Activated CD4-positive, CD25-positive, alpha-beta regulatory T cell treated with anti-CD3 and anti-CD28 coated beads, Interleukin-2, amount 50 U/mL, for 16 hours (primary cell): ENCODE measurements at places on chromosomes 7 and 10.

GRCh38 chr7:23852135-23852534 is 142.1 kb downstream of the STK31 start:
- no peak for DNase-seq

DNA sequence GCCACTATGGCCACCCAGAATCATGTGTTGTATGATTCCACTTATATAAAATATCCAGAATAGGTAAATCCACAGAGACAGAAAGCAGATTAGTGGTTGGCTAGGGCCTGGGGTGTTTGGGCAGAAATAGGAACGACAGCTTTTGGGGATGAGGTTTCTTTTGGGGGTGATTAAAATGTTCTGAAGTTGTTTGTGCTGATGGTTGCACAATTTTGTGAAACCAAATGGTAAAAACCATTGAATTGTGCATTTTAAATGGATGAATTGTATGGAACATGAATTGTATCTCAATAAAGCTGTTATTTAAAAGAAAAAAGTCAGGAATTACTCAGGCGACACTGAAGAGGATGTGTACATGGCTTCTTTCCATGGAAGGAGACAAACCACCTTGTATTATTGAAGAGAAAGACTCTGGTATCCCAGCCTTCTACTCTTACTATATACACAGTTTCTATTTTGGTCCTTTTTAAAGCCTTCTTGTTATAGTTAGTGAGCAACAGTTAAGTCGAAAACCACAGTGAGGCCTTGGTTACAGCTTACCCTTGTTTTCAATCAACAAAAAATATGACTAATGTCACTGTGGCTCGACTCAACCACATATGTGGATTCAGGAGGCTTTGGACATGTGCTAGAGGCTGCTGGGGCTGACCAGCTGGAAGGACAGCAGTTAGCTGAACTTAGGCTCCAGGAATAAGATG is 57.1 kb upstream of the KMT2E start:
- no peak for DNase-seq

DNA sequence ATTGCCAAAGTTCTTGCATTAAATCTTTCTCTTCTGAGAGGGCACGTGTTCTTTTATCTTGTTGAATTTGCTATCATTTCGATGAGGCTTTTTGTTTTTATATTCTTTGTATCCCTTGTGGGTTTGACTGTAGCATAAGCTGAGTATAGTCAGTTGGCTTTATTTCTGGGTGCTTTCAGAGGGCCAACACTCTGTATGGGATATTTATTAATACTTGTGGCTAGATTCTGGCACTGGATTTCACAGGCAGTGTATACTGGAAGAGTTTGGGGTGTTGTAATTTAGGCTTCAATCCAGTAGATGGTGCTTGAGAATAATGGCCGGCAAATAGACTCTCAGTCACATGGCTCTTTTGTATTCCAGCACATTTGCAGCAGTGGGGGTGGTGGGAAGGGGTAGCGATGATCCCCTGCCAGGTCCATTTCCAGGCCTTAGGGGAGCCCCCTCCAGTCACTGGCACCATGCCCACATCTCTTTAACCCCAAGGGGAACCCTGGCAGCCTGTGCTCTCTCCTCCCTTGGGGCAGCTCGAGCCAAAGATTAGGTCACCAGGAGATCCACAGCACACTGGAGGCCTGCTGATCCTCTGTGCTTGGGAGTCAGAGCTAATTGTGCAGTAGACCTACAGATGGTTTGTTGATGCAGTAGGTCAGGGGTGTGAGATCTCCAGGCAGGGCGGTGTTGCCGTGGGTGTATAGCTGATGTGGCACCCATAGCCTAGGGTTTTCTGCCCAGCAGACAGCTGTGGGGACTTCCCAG is 81.8 kb downstream of the PTPN20 start:
- DNase-seq = no peak

GRCh38 chr7:70654979-70655378 is 477.0 kb upstream of the GALNT17 start:
- no peak for DNase-seq

DNA sequence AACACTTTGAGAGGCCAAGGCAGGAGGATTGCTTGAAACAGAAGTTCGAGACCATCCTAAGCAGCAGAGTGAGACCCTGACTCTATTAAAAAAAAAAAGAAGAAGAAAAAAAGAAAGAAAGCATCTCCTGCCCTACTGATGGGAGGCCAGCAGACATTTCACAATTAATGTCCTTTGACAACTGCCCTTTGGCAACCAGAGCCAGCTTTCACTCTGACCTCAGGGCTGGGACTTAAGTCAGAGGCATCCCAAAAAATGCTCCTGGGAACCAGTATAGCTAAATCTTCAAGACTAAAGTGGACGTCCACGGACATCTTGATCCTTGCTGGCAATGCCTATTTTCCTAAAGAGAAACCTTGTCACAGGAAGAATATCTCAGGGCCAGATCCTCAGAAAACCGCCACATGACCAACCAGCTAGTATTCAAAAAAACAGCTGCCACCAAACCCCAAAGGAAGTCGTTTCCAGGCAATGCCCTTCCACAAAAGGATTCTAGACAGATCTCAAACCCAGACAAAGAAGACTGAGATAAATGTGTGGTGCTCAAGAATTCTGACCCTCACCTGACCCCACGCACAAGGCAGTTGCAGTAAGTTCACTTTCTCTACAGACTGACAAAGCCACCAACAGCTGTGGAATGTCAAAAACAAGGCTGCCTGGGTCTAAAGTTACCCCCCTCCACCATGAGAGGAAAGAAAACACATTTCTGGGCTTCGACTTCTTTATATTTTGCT is 18.4 kb downstream of the GFRA1 start:
- DNase-seq = no peak

DNA sequence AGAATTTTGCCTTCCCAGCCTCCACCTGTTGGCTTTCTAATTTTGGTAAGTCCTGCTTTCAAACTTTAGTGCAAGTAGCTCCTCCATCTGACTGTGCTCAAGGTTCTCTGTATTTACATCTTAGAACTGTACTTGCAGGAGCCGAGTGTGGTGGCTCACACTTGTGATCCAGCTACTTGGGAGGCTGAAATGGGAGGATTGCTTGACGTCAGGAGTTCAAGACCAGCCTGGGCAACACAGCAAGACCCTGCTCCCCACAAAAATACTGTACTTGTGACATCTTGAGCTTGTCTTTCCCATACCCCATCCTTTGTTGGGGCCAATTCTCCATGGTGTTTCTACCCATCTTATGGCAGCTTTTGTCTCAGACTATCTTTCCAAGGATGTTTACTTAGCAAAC is 4.7 kb upstream of the VDAC2 start:
- DNase-seq = no peak

GRCh38 chr7:91995391-91996105 is 54.9 kb downstream of the AKAP9 start:
- DNase-seq = no peak
